ENCODE measurements at places on chromosomes 3 and 15.

DNA sequence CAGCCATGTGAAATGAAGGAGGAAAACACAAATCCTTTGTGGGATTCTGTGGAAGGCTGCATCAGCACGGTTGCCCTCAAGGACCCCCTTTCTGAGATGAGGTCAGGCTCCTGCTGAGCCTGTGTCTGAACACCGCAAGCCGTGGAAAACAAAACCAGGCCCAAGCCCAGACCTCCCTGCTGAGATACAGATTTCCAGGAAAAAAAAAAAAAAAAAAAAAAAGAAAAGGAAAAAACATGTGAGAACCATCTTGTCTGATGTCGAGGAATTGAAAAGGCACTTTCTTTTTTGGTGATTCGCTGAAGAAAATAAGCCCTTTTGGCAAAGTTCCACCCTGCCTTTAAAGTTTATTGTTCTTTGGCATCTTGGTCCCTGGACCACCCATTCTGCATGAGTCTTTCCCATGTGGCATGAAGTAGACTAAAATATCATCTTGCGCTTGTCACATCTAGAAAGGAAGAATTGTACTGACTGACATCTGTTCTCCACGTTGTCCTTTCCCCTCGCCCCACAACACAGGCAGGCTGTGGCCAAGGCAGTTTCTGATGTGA is 117.6 kb downstream of the CHST2 start:
- DNase-seq = no peak

DNA sequence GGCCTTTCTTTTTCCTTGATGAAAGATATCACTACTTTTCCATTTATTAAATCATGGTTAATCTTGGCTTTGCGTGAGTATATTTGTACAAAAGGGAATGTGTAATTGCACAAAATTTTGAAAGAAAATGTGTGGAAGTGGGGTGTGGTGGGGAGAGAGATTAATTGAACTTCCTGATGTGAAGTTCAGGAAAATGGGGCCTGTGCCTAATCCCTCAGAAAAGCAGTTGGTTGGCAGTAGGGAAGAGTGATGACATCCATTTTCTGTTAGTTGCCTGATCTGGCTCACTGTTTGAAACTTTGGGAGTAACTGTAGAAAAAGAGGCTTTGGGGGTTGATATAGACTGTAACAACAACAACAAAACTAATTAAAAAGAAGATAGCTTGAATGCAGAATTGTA is 10.8 kb upstream of the IL20RB start:
- no peak for DNase-seq

DNA sequence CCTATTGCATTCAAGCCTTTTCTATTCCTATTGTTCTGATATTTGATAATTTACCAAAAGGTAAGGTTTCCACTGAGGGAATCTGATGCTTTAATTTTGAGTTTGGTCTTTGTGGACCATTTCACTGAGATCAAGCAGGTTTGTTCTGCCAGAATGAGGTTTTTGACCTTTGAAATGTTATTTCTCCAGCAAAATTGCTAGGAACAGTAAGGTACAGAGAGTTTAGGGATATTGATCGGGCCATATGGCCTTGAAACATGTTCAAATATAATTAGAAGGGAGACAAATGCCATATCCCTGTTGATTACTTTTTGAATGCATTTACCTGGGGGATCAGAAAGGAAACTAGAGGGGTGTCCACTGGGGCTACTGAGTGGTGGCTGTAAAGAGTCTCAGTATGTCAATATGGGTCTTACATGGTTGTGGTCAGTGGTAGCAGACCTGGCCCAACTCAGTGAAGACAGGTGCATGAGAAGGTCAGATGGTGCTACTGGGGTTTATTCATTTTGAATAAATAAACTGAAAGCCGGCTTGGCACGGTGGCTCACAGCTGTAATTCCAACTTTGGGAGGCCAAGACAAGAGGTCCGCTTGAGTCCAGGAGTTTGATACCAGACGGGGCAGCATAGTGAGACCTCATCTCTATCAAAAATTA is 100.2 kb downstream of the SV2B start:
- no peak for DNase-seq

GRCh38 chr15:92808598-92809063 is 91.5 kb upstream of the CHD2 start:
- DNase-seq = no peak

DNA sequence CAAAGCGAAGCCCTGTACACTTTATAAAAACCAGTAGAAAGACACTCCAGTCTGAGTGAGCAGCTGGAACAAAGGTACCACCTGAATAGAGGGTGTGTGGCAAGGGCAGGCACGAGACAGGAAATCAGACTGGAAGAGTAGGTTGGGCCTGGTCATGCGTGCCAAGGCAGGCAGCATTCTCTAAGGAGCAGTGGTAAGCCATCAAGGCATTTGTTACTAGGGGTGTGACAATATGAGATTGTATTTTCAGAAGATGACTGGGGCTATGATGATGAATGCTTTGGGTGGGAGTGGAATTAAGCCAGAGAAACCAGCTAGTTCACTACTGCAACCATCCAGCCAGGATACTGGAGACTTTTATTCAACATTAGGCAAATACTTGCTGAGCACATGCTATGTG is 5.0 kb downstream of the JMJD7 start:
- DNase-seq = no peak

DNA sequence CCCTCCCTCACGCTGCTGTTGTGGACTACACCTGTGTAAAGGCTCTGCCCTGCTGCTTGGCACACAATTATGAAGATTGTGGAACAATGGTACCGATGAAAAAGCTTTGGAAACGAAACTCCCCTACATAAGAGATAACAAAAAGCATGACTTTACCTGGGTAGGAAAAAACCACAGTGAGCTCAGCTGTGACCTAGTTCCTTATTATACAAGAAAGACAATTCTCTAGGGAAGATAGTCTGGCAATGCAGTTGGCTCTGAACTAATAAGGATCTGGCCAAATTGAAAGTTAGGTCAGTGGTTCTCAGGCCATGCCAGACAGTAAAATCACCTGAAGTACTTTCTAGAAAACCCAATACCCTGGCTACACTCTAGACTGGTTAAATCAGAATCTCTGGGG is 16.1 kb downstream of the CLEC3B start:
- no peak for DNase-seq

- no peak for DNase-seq
Measured at GRCh38 chr15:41957021-41957897, 15.1 kb downstream of the EHD4 start.

Measured in right atrium auricular region (tissue), 2 donors.